Progenitor cell of endocrine pancreas (in vitro differentiated cells): ENCODE measurements at places on chromosomes 5 and 9.

DNA sequence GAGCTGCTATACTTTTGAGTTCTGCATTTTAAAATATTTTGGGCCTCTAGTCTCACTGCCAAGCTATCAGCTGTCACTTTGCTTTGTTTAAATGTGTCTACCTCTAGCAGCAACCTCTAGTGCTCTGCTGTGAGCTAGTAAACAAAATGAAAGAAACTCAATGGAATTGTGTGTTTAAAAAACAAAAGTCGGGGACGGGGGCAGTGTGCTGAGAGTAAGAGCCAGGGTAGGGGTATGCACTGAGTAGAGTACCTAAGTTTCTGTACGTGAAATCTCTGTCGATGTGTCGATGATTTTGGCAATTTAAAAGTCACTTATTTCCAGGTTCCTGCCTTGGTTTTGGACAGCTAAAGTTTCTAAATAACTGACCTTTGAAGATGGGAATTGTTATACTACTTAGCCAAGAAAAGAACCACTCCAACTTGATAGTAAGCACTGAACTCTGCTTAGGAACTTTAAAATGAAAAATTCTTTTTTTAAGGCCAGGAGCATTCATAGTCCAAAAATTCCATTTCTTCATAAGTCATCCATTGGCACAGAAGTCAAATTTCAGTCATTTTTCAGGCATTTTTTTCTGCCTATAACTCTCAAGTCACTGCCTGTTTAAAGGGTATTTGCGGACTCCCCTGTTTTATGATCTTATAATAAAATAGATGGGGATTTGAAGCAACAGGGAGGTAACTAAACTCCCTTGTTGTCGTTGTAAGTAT is 111.5 kb downstream of the SAXO1 start:
- no peak overlapping the region for H3K27ac ChIP-seq
- peaks cover 4% of the 10 kb centered on the region for H3K27me3 ChIP-seq
- no peaks in the 10 kb centered on the region for H3K36me3 ChIP-seq
- peaks cover 3% of the 10 kb centered on the region for H3K4me1 ChIP-seq
- DNase-seq: no peak
- no peak overlapping the region for H3K4me3 ChIP-seq

DNA sequence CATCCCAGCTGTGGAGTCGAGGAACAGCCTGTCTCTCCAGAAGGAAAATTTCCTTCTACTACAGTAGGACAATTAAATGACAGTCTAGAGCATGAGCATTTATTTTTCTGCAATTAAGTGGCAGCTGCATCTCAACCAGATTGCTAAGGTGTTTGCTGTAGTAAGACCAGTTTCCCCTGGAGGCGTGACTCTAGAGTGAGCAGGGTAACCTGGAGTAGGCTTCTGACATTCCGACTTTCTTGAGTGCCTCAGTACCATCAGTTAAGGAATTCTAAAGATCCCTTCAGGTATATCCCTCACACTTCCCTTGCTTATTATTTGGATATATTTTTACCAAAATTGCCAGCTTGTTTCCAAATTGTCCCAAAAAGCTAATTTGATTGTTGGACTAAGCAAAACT is 59.2 kb upstream of the IRX2 start:
- DNase-seq: no peak
- H3K36me3 ChIP-seq: no peaks in the 10 kb centered on the region
- H3K4me3 ChIP-seq: no peak overlapping the region
- H3K27ac ChIP-seq: no peak overlapping the region
- H3K27me3 ChIP-seq: peaks cover 97% of the 10 kb centered on the region
- H3K4me1 ChIP-seq: no peaks in the 10 kb centered on the region

GRCh38 chr9:13939134-13939533 is 374.8 kb downstream of the NFIB start:
- no peak overlapping the region for H3K27ac ChIP-seq
- DNase-seq: no peak
- no peaks in the 10 kb centered on the region for H3K27me3 ChIP-seq
- no peak overlapping the region for H3K4me3 ChIP-seq

DNA sequence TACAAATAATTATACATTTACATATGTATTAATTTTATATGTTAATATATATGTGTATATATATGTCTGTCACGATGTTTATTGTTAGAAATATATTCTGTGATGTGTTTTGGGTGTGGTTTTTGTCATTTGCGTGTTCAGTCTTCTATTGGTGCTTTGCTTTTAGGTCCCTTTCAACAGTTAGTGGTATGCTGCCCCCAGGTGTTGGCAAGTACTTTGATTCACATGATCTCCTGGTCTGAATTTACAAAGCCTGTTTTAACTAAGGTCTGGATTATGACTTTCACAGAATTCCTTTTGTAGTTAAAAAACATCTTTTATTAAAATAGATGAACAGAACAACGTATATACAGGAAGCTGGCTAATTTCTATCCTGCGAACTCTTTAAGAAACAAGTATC is 271.5 kb downstream of the CCDC171 start:
- H3K4me3 ChIP-seq: no peak overlapping the region
- no peaks in the 10 kb centered on the region for H3K27me3 ChIP-seq
- no peaks in the 10 kb centered on the region for H3K36me3 ChIP-seq
- H3K4me1 ChIP-seq: no peaks in the 10 kb centered on the region
- no peak for DNase-seq
- no peak overlapping the region for H3K27ac ChIP-seq

- no peak for DNase-seq
- H3K4me1 ChIP-seq: peaks cover 24% of the 10 kb centered on the region
- no peaks in the 10 kb centered on the region for H3K36me3 ChIP-seq
- H3K4me3 ChIP-seq: no peak overlapping the region
- no peaks in the 10 kb centered on the region for H3K27me3 ChIP-seq
Observed at GRCh38 chr5:113214606-113215323, 220.0 kb downstream of the TSSK1B start.

- H3K27me3 ChIP-seq: no peaks in the 10 kb centered on the region
- no peak for DNase-seq
- H3K27ac ChIP-seq: no peak overlapping the region
- H3K4me1 ChIP-seq: peaks cover 26% of the 10 kb centered on the region
Observed at GRCh38 chr5:56155992-56156584, 77.0 kb downstream of the ANKRD55 start.

DNA sequence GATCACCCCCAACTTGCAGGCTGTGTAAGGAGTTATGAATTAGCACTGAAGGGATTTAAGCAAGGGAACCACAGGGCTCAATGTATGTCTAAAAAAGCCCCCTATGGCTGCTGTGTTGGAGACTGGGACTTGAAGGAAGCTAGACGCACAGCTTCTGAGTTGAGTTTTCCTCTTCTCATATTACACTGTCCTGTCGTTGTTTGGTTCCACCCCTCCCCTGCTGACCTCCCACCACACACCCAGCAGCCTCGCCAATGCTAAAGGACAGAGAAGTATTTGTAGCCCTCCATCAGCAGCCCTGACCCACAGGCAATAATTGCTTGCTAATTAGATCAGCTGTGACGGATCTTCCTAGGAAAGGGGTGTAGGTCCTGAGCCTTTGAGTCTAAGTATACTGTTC is 15.1 kb upstream of the CARTPT start:
- H3K4me3 ChIP-seq: no peak overlapping the region
- H3K4me1 ChIP-seq: peaks cover 7% of the 10 kb centered on the region
- no peak overlapping the region for H3K27ac ChIP-seq
- no peaks in the 10 kb centered on the region for H3K36me3 ChIP-seq
- peaks cover 63% of the 10 kb centered on the region for H3K27me3 ChIP-seq

DNA sequence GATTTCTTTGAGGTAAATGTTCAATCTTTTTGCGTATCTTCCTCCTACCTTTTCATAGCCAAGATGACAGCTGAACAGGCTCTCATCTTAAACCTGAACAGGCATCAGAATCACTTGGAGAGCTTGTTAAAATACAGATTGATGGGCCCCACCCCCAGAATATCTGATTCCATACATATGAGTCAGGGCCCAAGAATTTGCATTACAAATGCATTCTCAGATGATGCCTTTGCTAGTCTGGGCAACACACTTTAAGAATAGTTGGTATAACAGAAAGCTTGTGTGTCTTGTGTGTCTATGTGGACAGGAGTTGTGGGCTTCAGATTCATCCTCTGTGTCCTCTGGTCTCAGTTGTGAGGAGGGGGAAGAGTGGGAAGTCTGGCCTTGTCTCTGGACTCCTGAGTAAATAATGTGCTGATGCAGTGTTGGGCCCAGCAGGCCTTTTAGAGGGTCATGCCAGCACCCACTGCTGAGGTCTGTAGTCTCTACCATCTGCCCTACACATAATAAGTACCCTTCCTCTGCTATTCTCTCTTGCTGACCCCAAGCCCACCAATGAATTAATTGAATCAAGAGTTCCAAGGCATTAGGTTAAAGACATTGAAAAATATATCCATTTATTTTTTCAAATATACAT is 43.1 kb downstream of the PTCD2 start:
- no peaks in the 10 kb centered on the region for H3K4me1 ChIP-seq
- DNase-seq: no peak
- H3K36me3 ChIP-seq: peaks cover 13% of the 10 kb centered on the region

GRCh38 chr9:94743035-94743954 is 16.8 kb downstream of the AOPEP start:
- peaks cover 11% of the 10 kb centered on the region for H3K36me3 ChIP-seq
- H3K4me3 ChIP-seq: no peak overlapping the region
- H3K4me1 ChIP-seq: peaks cover 25% of the 10 kb centered on the region
- DNase-seq: no peak
- H3K27me3 ChIP-seq: no peaks in the 10 kb centered on the region
- peak overlapping the region; percentile 17 for H3K27ac ChIP-seq

GRCh38 chr5:96157841-96158291 is 196.2 kb upstream of the ELL2 start:
- H3K4me1 ChIP-seq: peaks cover 11% of the 10 kb centered on the region
- DNase-seq: no peak
- H3K36me3 ChIP-seq: no peaks in the 10 kb centered on the region
- no peak overlapping the region for H3K27ac ChIP-seq
- peak overlapping the region; percentile 10 for H3K4me3 ChIP-seq

- H3K4me3 ChIP-seq: no peak overlapping the region
- no peaks in the 10 kb centered on the region for H3K27me3 ChIP-seq
- peaks cover 4% of the 10 kb centered on the region for H3K4me1 ChIP-seq
- no peak for DNase-seq
- H3K27ac ChIP-seq: no peak overlapping the region
- peaks cover 28% of the 10 kb centered on the region for H3K36me3 ChIP-seq
Observed at GRCh38 chr5:62542720-62543119, 35.9 kb upstream of the LRRC70 start.

DNA sequence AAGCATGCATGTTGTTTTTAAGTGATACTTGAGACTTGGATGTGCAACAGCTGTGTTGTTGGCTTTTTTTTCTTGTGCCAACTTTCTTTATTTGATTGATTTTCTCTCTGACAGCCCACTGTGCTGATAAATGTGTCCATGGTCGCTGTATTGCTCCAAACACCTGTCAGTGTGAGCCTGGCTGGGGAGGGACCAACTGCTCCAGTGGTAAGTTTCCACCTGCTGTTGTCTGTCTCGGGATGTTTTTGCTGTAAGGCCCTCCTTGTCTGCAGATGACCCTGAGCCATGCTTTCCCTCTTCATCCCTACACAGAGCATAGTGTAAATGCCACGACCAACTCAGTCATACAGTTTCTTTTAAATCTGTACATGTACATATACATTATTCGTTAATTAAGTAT is 79.2 kb downstream of the MEGF10 start:
- no peaks in the 10 kb centered on the region for H3K36me3 ChIP-seq
- H3K4me3 ChIP-seq: no peak overlapping the region
- DNase-seq: no peak
- H3K4me1 ChIP-seq: peaks cover 4% of the 10 kb centered on the region
- H3K27me3 ChIP-seq: peaks cover 5% of the 10 kb centered on the region
- H3K27ac ChIP-seq: no peak overlapping the region

- no peak overlapping the region for H3K27ac ChIP-seq
- H3K36me3 ChIP-seq: peaks cover 3% of the 10 kb centered on the region
- H3K27me3 ChIP-seq: no peaks in the 10 kb centered on the region
- DNase-seq: no peak
- no peak overlapping the region for H3K4me3 ChIP-seq
Observed at GRCh38 chr5:140642718-140643117, 3.5 kb downstream of the TMCO6 start.

- DNase-seq: no peak
- peaks cover 28% of the 10 kb centered on the region for H3K27me3 ChIP-seq
- H3K27ac ChIP-seq: no peak overlapping the region
- no peak overlapping the region for H3K4me3 ChIP-seq
- no peaks in the 10 kb centered on the region for H3K36me3 ChIP-seq
- no peaks in the 10 kb centered on the region for H3K4me1 ChIP-seq
Observed at GRCh38 chr9:90073186-90073945, 468.6 kb downstream of the GADD45G start.

GRCh38 chr5:151947931-151948608 is 23.4 kb upstream of the GLRA1 start:
- peaks cover 22% of the 10 kb centered on the region for H3K4me1 ChIP-seq
- no peak overlapping the region for H3K4me3 ChIP-seq
- no peak overlapping the region for H3K27ac ChIP-seq
- no peak for DNase-seq
- no peaks in the 10 kb centered on the region for H3K36me3 ChIP-seq

DNA sequence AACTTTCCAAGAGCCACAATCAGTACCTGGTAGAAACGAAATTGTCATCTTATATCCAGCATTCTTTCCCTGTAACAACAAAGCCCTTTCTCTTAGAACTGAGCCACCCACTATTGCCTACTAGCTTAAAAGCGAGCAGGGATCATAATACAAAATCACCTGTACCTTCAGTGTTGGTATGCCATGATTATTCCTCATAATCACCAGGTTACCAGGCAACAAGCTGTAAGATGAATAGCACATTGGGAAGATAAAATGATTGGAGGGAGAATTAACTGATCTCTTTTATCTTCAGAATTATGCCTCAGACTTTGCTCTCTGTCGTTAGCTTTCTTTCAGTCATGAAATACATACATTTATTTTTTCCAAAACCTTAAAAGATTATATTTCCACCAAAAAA is 345.6 kb downstream of the PRELID2 start:
- no peak overlapping the region for H3K4me3 ChIP-seq
- no peak overlapping the region for H3K27ac ChIP-seq
- H3K36me3 ChIP-seq: no peaks in the 10 kb centered on the region
- no peaks in the 10 kb centered on the region for H3K27me3 ChIP-seq

DNA sequence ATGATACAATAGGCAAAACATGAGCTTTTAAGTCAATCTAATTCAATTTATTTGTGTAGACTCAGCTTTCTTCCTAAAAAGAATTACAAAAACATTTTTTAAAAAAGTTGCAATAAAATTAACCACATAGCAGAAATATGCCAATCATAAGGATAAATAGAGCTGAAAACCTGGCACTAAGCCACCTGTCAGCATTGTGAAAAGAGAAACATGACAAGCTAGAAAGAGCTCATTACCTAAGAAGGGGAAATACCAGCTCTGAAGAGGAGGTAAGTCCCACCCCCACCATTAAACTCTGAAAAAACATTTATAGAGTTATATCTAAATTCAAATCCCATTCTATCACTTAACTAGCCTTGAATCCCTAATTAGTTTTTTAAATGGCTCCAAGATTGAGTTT is 372.9 kb downstream of the OSTF1 start:
- no peak for DNase-seq
- no peaks in the 10 kb centered on the region for H3K4me1 ChIP-seq
- no peak overlapping the region for H3K4me3 ChIP-seq
- no peaks in the 10 kb centered on the region for H3K36me3 ChIP-seq
- no peaks in the 10 kb centered on the region for H3K27me3 ChIP-seq

DNA sequence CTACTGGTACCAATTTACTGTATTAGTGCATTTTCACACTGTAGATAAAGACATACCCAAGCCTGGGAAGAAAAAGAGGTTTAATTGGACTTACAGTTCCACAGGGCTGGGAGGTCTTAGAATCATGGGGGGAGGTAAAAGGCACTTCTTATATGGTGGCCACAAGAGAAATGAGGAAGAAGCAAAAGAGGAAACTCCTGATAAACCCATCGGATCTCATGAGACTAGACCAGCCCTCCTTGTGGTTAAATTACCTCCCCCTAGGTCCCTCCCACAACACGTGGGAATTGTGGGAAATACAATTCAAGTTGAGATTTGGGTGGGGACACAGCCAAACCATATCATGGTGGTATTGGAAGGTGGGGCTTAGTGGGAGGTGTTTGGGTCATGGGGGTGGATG is 56.5 kb upstream of the SPDL1 start:
- no peak overlapping the region for H3K4me3 ChIP-seq
- no peaks in the 10 kb centered on the region for H3K36me3 ChIP-seq
- peaks cover 48% of the 10 kb centered on the region for H3K27me3 ChIP-seq
- peaks cover 16% of the 10 kb centered on the region for H3K4me1 ChIP-seq
